Stimulated activated CD8-positive, alpha-beta memory T cell treated with anti-CD3 and anti-CD28 coated beads, Interleukin-4, amount 100 ng/mL, for 1 hour (primary cell): ENCODE measurements at places on chromosomes 1 and 21.
A peak's percentile ranks its signal among the peaks of the same experiment; 100 is the strongest.

DNA sequence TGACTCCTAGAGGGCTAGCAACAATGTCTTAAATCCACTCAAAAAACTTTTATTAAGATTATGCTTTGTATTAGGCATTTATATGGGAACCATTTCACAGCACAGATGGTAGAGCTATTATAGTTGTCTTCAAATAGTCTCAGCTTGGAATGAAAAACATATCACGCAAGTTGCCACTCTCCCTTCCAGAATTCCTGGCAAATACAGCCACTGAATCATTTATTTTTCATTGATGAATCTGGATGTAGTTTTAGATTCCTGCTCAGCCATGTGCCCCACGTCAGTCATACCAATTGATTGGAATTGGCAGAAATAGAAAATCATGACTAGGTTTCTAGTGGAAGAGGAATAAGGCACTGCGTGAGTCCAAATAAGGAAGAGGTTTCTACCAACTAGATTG, 165.2 kb downstream of the PLA2G4A start:
- DNase-seq = no peak

DNA sequence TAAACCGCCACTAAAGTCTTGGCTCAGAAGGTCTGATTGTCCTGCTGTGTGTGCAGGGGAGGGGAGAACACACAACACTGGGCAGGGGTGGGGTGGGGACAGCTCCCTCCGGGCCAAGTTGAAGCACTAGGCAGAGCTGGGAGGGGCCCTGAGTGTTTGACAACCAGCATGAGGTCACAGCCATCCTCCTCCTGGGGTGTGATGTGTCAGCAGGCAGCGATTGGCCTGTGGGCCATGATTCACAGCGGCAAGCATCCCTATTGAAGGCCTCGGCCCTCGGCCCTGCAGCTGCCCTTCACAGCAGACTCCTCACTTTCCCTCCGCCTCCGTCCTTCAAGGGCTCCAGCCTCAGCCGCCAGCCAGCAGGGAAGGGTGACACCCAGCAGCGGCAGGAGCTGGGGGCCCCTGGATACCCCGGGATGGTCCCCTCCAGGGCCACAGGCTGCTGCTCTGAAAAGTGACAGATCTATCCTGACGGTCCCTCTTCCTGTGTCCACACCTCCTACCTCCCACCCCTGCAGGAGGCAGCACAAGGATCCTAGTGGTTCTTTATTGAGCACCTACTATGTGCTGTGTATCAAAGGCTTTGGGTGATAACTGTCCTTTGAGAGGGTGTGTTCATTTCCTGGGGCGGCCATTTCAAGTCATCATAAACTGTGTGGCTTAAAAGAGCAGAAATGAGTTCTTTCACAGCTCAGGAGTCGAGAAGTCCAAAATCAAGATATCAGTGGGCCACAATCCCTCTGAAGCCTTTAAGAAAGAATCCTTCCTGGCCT, 66.0 kb upstream of the SLC25A33 start:
- no peak for DNase-seq

GRCh38 chr1:159891275-159892157, 8.4 kb downstream of the CFAP45 start:
- DNase-seq = peak; percentile 65

DNA sequence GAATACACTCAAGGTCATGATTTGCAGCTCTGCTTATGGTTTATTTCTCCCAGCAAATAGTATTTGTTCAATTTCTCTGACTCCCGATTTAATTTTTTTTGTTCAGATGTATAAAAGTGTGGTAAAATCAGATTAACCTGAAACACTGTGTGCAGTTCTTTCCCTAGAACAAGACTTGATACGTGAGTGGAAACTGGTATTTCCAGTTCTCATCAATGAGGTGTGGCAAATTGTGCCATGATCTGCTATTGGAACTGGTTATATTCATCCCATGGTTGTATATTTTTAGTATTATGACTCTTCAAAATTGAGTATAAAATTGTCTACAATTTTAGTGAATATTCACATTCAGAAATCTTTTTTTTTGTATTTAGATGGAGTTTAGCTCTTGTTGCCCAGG, 76.8 kb upstream of the IVNS1ABP start:
- no peak for DNase-seq

DNA sequence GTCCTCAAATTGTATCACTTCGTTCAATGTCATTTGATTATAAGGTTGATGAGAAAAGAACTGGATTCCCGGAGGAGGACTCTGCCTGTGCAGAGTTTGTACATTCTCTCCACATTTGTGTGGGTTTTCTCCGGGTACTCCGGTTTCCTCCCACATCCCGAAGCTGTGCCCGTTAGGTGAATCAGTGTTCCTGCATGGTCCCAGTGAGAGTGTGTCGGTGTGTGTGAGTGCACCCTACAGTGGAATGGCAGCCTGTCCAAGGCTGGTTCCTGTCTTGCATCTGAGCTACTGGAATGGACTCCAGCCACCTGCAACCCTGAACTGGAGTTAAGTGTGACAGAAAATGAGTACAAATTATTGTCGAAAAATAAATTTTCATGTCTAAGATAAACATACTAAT, 92.2 kb upstream of the KCTD3 start:
- no peak for DNase-seq

GRCh38 chr1:223650465-223650864, 15.0 kb downstream of the CAPN8 start:
- no peak for DNase-seq

DNA sequence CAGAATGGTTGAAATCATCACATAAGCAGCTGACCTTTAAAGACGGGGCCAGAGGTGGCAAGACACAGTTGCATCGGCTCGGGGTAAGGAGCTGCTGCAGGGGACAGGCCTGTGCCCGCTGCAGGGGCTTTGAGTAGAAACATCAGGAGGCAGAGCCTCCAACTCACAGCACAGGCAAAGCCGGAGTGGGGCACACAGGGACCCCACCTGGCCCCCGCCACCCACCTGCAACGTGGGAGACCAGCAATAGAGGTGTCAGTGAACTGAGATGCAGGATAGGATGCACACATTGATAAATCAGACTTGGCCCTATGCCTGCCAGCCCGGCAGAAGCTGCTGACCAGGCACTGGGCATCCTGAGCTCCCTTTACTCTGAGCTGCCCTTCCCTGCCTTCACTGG, 257.2 kb downstream of the NPHP4 start:
- no peak for DNase-seq
